ENCODE measurements at places on chromosomes 13 and 19. TPM values are rescaled to one million over a fixed set of nuclear protein-coding genes. Genes with fewer than 3 reads are reported as not detected.

The ZNF112 gene
- 5.0 TPM for total RNA-seq

The SLC8A2 gene
- 0.28 TPM for total RNA-seq

The CLIP3 gene
- 21.3 TPM for total RNA-seq

The NLRP11 gene
- not detected for total RNA-seq

The MBNL2 gene
- total RNA-seq, result 67.7 TPM

The ZSCAN1 gene
- total RNA-seq, result not detected

The PTGER1 gene
- total RNA-seq, result not detected

The LILRA1 gene
- 2.7 TPM for total RNA-seq
